ENCODE measurements at places on chromosomes 7 and 10.

GRCh38 chr7:70693321-70693685, 438.6 kb upstream of the GALNT17 start:
- no peak for DNase-seq

- no peak for DNase-seq
Measured at GRCh38 chr10:34200355-34200901, 614.7 kb downstream of the PARD3 start.

- DNase-seq = no peak
Measured at GRCh38 chr10:47051741-47052238, 140.6 kb downstream of the PTPN20 start.

- DNase-seq = no peak
Measured at GRCh38 chr10:28691187-28691694, 13.9 kb downstream of the BAMBI start.

GRCh38 chr10:50216894-50217293, 34.4 kb downstream of the ASAH2 start:
- peak; percentile 35 for DNase-seq

DNA sequence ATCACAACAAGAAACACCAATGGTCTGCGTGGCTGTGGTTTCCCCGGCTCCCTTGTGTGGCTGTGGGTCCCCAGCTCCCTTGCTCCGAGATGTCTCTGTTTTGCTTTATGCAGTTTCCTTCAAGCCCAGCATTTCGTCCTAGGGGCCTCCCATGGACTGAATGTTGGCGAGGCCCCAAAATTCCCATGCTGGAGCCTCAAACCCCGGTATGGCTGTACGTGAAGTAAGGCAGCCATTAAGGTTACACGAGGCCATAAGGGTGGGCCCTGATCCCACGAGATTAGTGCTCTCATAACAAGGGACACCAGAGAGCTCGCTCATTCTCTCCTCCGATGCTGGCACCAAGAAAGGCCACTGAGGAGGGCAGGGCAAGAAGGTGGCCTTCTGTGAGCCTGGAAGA, 44.6 kb downstream of the INSIG1 start:
- no peak for DNase-seq

Data from bronchial epithelial cell (primary cell).